Right ventricle myocardium superior (tissue), 1 donor: ENCODE measurements at places on chromosomes 6 and 20.

DNA sequence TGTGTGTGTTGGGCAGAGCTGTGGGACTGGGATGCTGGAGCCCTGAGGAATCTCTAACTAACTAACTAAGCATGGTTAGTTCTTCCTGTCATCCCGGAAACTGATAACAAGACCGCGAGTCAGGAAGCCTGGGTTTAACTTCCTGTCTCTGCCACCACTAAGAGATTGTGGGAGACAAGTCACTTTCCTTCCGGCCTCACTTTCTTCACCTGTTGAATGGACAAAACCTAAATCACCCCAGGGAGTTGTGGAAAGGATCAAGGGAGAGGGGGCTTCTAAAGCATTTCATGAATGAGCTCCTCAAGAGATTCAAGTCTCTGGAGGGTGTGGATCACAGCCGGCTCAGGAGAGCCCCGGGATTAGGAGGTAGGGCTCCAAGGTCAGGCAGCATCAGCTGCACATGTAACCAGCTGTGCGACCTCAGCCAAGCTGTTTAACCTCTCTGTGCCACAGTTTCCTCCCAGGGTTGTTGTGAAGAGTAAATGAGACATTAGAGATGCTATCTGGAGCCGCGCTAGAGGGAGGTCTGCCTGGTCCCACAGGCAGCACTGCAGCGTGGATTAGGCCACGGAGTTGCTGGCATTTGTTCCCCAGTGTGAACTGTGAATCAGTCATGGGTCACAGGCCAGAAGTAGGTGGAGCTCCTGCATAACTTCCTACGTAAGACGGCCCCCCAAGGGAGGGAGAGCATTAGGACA, 105.1 kb downstream of the TOX2 start:
- no peak for DNase-seq

GRCh38 chr6:48839206-48839605, 623.8 kb downstream of the MMUT start:
- no peak for DNase-seq

- DNase-seq: no peak
Observed at GRCh38 chr6:96841345-96841744, 4.1 kb upstream of the GPR63 start.

- no peak for DNase-seq
Observed at GRCh38 chr6:166286839-166287271, 21.3 kb downstream of the PRR18 start.

- DNase-seq: no peak
Observed at GRCh38 chr6:169785566-169785965, 34.1 kb downstream of the ERMARD start.
